ENCODE measurements at places on chromosomes 7 and 10.

DNA sequence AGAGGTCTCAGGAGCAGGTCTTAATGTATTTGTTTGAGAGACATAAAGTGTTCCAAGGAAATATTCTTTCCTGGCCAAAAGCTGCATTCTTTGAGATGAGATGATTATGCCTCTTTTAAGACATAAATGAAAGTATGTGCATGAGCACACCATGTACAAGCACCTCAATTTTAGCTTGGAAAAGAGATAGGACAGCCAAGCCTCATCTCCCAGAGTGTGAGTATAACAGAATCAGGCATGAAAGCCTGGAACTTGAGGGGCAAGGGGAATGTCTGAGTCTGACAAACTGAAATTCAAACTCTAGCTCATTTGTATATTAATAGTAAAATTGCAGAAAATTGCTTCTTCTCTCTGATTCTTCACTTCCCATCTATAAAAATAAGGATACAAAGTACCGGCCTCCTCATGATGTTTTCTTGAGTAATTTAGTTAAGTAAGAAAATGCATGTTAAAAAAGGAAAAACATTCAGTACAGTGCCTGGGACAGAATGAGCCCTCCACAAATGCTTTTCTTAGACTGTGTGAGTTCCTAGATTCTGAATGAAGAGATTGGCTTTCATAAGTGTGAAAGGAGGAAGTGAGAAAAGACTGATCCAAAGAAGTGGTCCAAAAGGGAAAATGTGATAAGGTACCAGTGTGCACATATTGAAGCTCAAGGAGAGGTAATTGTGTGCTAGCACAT lies 1260.9 kb upstream of the SORCS1 start:
- DNase-seq, result no peak

- no peak for DNase-seq
These were observed 10.3 kb downstream of the SLC13A4 start for GRCh38 chr7:135717693-135718092.

DNA sequence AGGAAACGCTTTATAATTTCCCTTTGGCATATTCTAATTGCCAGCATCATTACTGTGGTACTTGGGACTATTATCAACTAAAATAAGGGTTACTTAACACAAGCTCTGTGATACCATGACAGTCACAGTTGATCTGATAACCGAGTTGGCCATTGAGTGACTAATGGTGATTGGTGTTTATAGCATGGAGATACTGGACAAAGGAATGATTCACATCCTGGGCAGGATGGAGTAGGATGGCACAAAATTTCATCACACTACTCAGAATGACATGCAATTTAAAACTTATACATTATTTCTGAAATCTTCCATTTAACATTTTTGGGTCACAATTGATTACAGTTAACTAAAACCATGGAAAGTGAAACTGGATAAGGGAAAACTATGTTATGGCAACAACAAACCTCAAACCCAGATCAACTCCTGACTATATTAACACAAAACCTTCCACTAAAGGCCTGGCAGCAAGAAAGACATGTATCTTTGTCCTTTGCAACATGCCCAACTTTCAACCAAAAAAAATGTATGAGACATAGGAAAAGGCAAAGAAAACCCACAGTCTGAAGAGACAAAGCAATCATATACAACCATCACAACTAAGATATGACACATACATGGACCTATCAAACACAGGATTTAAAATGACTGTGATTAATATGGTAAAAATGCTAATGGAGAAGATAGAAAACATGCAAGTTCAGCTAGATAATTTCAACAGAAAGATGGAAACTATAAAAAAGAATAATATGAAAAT lies 208.5 kb upstream of the NRP1 start:
- no peak for DNase-seq

DNA sequence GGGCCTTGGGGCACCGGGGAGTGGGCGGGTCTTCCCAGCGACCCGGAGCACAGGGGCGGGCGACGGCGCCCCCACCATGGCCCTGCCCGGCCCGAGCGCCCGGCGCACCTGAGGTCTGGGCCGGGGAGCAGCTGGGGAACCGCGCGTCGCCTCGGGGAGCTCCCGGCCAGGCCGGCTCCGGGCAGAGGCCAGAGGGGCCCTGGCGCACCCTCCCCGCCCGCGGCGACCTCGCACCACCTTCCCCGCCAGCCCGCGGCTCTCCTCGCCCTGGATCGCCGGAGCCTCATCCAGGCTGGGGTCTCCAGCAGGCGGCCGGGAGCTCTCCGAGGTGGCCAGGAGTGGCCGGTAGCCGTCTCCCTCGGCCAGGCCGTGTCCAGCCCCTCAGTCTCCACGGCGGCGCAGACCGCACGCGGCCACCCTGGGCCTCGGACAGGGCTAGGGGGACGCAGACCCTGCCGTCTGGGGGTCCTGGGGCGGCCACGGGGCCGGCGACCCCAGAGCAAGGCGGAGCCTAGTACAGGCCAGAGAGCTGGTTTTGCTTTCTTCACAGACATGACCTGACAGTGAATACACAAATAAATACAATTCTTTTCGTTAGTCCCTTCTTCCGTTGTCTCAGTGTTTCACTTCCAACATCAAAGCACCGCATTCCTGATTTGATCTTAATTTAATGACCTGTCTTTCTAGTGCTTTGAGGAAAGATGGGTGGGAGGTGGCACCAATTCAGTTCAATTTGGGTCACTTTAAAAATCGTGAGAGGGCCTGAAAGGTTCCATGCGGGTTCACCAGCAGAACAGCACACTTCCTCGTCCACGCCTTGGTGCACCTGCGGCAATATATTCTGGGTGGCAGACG lies 356.9 kb downstream of the DNAJB6 start:
- DNase-seq, result no peak

GRCh38 chr10:110835841-110836240 lies 35.9 kb upstream of the PDCD4 start:
- no peak for DNase-seq

GRCh38 chr7:148695953-148696352 lies 2.8 kb upstream of the CUL1 start:
- no peak for DNase-seq

GRCh38 chr10:3486346-3487065 lies 298.5 kb downstream of the KLF6 start:
- DNase-seq, result peak; percentile 65

DNA sequence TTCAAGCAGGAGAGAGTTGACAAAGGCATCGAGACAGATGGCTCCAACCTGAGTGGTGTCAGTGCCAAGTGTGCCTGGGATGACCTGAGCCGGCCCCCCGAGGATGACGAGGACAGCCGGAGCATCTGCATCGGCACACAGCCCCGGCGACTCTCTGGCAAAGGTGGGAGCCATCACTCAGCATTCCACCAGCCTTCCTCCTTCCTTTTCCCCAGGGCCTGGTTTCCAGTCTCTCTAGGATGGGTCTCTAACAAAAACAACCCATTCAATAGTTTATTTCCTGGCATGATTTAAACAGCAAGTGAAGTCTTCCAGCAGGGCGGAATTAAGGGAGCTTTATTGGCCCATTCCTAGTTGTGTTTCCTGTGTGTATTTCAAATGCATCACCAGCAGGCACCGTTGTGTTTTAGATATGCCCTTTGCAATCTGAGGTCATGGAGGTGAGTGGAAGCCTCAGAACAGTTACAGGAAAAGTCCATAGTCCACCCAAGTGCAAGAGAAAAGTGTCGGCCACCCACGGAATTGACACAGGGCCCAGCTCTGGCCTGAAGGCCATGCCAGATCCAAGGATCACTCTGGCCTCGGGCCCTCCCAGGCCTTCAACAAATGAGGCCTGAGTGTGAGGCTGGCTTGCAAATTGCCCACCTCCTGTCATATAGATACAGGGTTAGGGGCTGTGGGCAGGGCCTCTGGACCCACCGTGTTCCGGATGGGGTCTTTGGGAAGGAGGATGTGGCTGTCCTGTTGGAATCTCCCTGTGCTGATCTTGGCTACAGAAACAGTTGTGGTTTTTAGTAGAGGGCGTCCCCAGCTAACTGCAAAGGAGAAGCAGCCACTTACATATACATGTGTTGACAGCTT lies 46.9 kb upstream of the TRIM8 start:
- DNase-seq, result no peak

GRCh38 chr7:147070886-147071285 lies 954.3 kb downstream of the CNTNAP2 start:
- DNase-seq, result no peak

GRCh38 chr10:61338146-61338545 lies 115.0 kb downstream of the TMEM26 start:
- no peak for DNase-seq

DNA sequence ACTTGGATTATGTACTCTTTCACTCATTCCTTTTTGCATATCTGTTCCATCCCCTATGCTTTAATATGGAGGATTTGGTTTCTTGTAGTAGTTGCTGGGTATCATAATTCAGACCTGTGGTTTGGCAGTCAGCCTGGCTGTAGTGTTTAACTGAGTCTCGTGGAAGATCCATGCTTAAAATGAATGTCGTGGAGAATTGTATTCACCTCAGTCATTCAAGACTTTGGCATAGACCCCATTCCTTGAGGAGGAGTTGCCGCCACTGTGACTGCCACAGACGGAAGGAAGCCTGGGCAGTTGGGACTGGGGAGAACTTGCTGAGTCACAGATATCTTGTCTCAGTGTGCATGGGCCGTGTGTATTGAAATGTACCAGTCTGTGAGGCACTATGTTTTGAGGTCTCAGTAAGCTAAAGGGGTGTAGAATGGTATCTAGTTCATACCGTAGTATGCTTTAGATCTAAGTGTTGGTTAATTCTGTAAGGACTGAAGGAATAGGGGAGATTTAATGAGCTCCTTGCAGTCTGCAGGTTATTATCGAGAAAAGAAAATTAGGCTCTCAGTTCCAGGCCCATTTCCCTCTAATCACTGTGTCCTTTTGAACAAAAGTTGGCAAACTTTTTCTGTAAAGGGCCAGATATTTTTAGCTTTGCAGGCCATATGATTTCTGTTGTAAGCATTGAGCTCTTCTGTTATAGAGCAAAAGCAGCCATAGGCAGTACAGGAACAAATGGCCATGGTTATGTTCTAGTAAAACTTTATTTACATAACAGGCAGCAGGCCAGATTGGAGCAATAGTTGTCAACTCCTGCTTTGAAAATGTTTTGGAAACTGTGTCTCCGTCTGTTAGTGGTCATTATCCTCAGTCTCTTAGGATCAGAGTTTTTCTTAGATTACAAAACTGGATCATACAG lies 76.8 kb downstream of the TPST1 start:
- DNase-seq, result peak; percentile 82

- DNase-seq, result no peak
These were observed 121.9 kb downstream of the RALA start for GRCh38 chr7:39745320-39745719.

DNA sequence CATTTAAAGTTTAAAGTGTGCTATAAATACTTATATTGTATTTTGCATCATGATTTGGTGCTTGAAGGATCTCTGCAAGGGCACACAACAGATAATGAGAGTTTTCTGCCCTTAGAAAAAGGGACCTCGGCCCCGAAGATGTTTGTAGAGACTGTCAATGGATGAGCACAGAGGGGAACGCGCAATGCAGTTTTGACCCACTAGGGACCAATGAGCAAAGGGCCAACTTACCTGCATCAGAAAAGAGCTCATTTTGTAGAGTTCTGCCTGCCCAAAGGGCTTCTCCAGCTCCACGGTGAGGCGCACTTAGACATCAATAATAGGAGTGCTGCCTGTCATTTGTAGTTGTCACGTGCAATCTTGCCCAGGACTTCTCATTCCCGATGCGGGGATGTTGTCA lies 91.1 kb downstream of the BUB3 start:
- DNase-seq, result no peak

Data from urothelium cell line (cell line).